ENCODE measurements at places on chromosomes 16 and 17.
A peak's percentile ranks its signal among the peaks of the same experiment; 100 is the strongest.

GRCh38 chr17:72287586-72287985 lies 166.8 kb downstream of the SOX9 start:
- no peak for DNase-seq

- DNase-seq = no peak
Observed at GRCh38 chr17:16044487-16044886, 44.9 kb downstream of the TTC19 start.

GRCh38 chr16:12699161-12699560 lies 104.5 kb downstream of the CPPED1 start:
- DNase-seq = no peak

GRCh38 chr16:57386381-57386951 lies 14.2 kb downstream of the CX3CL1 start:
- no peak for DNase-seq

- no peak for DNase-seq
Observed at GRCh38 chr17:13785981-13786598, 184.4 kb upstream of the HS3ST3A1 start.

DNA sequence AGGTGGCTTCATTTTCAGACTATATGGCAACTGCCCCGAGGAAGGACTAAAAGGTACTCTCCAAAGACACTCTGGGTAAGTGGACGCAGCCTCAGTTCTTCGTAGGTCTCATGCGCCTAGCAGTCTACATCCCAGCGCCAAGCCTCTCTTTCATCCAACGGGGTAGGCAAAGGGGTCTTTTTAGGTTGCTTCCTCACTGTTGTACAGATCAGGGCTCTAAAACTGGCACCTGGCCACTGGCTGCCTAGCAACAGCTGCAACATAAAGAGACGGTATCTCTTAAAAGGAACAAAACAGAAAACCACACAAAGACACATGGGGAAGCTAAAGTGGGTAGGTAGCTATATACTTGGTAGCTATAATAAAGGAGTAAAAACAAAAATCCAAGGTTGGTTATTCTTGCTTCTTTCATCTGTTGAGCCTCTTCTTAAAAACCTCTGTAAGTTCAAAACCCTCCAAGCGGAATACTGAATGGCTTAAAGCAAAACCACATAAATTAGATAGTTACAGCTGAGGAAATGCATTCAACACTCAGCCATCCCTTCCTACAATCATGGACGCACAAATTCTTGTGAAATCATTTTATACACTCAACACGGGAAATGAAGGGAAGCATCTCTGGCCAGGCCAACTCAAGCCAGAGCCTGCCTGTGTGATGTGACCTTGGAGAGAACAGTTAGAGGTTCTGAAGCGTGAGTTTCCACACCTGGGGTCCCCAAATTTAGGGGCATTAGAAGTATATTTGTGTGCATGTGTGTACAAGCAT lies 22.7 kb downstream of the CYTH1 start:
- peak; percentile 90 for DNase-seq

- DNase-seq = no peak
Observed at GRCh38 chr16:52123061-52123839, 423.7 kb downstream of the TOX3 start.
